ENCODE measurements at places on chromosomes 4 and X.

DNA sequence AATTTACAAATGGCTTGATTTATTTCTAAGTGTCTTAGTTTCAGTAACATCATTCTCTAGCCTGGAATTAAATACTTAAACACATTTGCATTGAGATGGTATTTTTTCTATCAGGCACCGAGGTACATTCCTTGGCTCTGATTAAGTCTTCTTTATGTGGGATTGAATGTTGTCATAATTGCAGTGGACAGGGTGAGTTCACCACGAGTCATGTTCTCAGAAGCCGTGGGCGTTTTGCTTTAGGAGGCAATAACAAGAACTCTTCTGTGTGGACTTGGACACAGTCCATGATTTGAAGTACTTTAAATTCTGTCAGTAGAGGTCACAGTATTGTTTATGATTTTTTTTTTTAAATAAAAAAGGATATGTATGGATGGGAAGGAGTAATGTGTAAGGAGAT is 57.1 kb upstream of the EFHC2 start:
- DNase-seq: no peak

DNA sequence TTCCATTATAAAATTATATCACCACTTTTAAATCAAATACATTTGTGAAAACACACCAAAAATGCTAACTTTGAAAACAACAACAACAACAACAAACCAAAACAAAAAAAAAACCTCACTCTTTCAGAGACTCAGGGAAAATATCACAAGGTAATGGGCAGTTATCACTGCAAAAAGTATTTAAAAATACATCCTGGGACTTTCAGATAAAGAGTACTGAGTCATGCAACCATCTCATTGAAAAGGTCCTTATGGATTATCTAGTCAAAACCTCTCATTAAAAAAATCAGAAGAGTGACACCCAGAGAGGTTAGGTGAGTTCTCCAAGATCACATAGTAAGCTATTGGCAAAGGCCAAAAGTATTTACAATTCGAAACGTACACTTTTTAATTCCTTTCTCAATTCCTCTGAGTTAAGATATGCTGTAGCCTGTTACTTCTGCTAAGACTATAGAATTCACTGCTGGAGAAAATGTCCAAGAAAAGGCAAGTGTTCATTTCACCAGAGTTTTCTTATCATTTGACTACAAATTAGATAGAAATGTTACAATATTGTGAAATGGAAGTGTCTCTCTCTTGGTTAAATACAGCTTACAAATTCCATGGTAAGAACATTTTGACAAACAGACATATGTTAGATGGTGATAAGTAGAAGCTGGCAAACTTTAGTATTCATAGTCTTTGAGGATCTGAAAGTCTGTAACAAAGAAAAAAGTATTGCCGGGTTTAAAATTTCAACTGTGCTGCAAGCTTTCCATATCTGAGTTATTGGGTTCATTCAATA is 9.3 kb downstream of the STX18 start:
- DNase-seq: no peak

DNA sequence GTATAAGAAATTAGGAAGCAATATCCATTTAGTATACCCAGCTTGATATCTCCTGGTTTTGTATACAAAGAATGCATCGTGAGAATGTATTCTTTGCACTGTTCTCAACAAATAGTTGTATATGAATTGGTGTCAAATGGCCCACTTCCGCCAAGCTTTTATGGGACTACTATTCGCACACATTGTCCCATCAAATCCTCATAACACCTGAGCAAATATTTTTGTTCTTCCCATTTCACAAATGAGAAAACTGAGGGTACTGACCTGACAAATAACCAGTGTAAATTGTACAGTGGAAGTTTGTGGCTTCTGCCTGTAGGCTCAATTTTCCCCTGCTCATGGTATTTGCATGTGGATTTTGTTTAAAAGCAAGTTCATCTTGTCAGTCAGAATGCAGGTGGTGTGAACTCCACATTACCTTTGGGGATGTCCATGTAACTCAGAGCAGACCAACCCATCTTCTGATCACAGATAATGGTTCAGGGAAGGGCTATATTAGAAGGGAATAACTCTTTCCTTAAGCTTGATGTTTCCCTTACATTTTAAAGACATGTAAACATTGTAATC is 51.5 kb upstream of the FAM241A start:
- no peak for DNase-seq

GRCh38 chr4:37732526-37733186 is 46.5 kb upstream of the RELL1 start:
- no peak for DNase-seq

GRCh38 chr4:26086621-26087441 is 172.8 kb downstream of the SMIM20 start:
- DNase-seq: no peak

GRCh38 chr4:106583567-106583966 is 215.0 kb upstream of the GIMD1 start:
- DNase-seq: no peak

DNA sequence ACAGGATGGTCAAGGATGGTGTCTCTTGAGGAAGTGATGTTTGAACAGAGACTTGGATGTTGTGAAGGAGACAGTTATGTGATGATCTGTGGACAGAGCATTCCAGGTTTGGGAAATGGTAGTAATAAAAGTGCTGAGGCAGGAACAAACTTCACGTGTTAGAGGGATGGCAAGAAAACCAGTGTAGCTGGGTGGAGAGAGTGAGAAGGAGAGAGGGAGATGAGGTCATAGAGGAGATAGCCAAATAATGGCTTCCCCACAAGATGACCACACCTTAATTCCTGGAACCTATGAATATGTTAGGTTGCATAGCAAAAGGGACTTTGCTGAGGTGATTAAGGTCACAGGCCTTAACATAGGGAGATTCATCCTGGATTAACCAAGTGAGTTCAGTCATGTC is 75.6 kb upstream of the GPR50 start:
- no peak for DNase-seq

- no peak for DNase-seq
Observed at GRCh38 chrX:136034668-136035067, 49.4 kb downstream of the SLC9A6 start.

GRCh38 chr4:80189956-80190677 is 7.2 kb upstream of the PRDM8 start:
- no peak for DNase-seq

DNA sequence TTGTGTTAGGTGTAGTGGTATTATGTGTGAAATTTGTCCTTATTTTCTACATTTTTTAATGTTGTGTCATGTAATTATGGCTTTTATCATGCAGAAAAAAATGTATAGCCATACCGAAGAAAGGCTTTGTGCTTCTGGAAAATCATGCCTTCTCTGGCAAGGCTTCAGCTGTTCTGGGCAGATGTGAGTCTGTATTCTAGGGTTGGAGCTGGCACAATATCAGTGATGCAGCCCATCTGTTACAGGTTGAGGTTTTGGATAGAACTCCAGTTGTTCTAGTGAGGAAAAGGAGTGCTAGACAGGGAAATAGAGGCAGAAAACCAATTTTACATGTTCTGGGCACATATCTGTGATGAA is 44.8 kb upstream of the PRSS12 start:
- no peak for DNase-seq

- no peak for DNase-seq
Observed at GRCh38 chr4:134243742-134244713, 42.4 kb upstream of the PABPC4L start.

- DNase-seq: no peak
Observed at GRCh38 chr4:61864286-61864685, 664.2 kb downstream of the ADGRL3 start.

DNA sequence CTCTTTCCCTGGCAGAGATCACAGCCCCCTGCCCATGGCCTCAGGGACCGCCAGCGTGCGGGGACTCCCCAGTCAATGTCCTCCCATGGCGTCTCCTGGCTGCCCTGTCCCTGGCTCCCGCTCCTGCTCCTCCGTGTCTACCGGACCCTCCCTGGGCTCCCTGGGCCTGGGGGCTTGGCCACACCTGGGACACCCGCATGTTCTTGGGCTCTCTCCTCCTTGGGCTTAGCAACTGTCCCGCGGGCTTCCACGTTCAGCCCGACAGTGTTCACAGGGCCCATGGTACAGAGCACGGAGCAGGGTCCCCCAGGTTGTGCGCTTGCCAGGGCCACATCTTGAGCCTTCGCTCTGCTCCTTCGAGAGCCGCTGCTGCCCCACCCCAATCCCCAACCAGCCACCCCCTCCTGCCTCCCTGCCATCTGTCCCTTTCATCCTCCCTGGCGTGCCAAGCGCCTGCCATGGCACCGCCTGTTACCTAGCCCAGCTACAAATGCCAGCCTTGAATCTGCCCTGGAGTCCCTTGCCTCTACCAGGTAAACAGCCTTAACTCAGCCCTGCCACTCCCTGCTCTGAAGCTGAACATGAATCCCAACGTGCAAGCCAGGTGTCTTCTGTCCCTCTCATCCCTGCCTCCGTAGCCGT is 3.9 kb downstream of the AVPR2 start:
- no peak for DNase-seq

DNA sequence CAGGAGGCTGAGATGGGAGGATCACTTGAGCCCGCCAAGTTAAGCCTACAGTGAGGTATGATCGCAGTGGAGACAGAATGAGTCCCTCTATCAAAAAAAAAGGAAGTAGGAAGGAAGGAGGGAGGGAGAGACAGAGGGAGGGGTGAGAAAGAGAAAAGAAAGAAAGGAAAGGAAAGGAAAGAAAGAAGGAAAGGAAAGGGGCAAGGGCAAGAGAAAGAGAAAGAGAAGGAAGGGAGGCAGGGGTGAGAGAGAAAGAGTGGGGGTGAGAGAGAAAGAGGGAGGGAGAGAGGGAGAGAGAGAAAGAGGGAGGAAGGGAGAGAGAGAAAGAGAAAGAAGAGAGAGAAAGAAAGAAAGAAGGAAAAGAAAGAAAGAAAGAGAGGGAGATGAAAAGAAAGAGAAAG is 13.2 kb downstream of the ELF2 start:
- DNase-seq: no peak

DNA sequence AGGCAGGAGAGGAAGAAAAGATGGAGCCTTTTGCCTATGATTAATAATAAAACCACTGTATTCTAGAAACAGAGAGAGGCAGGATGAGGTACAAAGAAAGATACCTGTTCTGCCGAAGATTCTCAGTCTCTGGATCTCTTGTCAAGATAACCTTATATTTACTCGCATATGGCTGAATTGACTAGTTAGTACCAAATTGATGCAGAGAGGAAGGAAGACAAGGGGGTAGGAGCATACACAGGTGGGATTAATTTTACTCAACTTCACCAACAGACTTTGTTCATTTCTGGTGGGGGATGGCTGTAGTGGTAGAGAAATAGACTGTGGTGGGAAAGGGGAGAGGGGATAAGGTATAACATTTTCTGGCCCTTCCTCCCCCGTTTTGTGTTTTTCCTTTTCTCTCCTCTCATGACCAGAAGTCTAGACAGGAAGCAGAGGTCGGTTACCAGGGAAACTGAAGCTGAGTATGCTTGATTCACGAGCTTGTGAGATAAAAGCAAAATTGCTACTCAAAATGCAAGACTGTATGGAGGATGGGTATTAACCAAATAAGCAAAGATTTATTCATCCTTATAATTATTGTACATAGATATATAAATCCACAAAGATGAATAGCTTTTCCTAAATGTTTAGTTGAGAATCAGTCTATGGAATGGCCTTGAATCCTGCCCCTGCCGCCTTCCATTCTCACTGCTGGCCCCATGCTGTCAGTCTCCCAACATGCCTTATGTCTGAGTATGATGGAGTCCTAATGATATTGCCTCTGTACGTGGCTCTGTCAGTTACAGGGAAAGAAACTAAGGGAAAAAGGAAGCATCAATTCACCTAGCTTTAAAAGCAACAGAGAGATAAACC is 17.8 kb upstream of the PAGE2B start:
- peak; percentile 61 for DNase-seq

GRCh38 chrX:113959912-113960626 is 623.8 kb upstream of the HTR2C start:
- no peak for DNase-seq

DNA sequence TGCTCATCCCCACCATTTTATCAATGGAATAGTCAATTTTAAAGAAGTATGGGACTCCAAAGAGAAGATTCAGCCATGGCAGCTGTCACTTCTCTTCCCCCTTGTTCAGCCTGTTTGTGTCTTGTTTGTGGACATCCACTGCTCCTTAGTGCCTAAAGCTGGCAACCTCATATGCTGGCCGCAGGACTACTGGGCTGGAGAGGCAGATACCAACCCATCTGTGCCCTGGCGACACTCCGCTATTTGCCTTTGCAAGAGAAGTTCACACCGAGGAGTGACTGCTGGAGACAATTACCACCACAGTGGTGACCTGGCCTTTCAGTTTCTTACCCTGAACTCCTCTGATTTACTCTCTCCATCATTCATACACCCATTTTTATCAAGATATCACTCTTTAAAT is 64.3 kb downstream of the NHSL2 start:
- DNase-seq: no peak

GRCh38 chr4:153555730-153556434 is 89.7 kb downstream of the TMEM131L start:
- DNase-seq: no peak
